Liver (tissue), 10 donors: ENCODE measurements at places on chromosomes 5 and 9. TPM values are rescaled to one million over a fixed set of nuclear protein-coding genes. Genes with fewer than 3 reads are reported as not detected.

The NLN gene
- 26.4 TPM for total RNA-seq

The MRPS30 gene
- total RNA-seq = 44.7 TPM

The DPM2 gene
- total RNA-seq = 22.0 TPM

The UBTD2 gene
- 7.9 TPM for total RNA-seq

The CCL21 gene
- total RNA-seq = 4.5 TPM

The PCDH1 gene
- total RNA-seq = 52.8 TPM

The IL13 gene
- not detected for total RNA-seq

The INSYN2B gene
- total RNA-seq = 0.33 TPM

The RECK gene
- 3.5 TPM for total RNA-seq

The PPP6C gene
- total RNA-seq = 10.1 TPM

The ZFP37 gene
- 0.50 TPM for total RNA-seq

The LIFR gene
- total RNA-seq = 34.6 TPM

The CACNA1B gene
- total RNA-seq = 0.05 TPM

The BTNL3 gene
- total RNA-seq = not detected

The POLK gene
- 12.1 TPM for total RNA-seq

The SNCB gene
- not detected for total RNA-seq

The FABP6 gene
- total RNA-seq = not detected

The ATP10B gene
- 0.05 TPM for total RNA-seq

The QRFP gene
- total RNA-seq = not detected

The TMOD1 gene
- total RNA-seq = 9.2 TPM

The TIMD4 gene
- total RNA-seq = 3.0 TPM

The N4BP3 gene
- total RNA-seq = 0.08 TPM

The RGS7BP gene
- total RNA-seq = 1.0 TPM
